ENCODE measurements at places on chromosomes 4 and X.

DNA sequence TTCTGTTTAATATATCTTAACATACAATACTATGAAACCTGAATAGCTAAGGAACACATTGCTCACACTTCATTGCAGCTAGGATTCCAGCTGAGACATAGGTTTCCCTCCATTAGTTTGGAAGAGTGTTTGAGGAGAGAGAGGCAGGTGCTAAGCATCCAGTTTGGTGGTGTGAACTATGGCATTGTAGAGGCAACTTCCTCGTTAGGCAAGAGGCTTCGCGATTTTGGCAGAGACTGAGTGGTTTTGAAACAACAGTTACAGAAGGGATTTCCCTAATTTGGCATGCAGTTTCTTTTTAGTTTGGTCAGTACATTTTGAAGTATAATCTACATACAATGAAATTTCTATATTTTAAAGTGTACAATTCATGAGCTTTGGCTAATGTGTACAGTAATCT is 117.1 kb upstream of the BMP3 start:
- no peak for DNase-seq

DNA sequence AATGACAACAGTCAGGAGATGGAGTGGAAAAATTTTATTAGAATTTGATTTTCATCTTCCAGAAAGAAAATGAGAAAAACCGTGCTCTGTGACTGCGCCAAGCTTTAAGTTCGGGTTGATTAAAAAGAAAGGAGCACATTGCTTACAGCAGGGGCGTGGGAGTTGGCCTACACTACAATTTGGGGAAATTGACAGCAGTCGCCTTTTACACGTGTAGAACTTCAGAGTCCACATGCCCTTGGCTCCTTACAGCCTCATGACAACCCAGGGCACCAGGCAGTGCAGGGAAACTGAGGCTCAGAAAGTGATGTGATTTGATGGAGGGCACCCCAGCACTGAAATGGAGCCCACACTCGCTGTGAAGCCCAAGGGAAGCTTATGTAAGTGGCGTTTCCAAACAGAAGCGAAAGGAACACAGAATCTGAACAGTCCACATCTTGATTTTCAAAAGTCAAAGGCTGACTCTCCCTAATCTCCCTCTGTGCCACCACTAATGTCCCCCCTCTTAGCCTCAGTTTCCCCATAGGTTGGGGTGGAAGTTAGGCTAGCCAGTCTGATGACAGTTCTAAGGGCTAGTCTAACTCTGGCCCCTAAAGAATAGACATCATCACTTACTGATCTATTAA is 5.5 kb downstream of the PPP2R2C start:
- no peak for DNase-seq

DNA sequence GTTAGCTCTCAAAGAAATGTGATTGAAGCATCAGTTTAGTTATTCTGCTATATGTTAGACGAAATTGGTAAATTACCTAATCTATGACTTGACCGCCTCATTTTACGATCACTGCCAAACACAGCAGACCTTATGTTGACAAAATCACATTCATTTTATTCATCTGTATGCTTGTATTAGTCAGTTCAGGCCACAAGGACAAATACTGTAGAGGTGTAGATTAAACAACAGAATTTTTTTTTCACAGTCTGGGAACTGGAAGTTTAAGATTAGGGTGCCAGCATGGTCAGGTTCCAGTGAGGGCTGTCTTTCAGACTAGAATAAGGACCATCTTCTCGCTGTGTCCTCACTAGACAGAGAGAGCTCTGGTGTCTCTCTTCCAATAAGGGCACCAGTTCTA is 177.1 kb downstream of the NWD2 start:
- no peak for DNase-seq

DNA sequence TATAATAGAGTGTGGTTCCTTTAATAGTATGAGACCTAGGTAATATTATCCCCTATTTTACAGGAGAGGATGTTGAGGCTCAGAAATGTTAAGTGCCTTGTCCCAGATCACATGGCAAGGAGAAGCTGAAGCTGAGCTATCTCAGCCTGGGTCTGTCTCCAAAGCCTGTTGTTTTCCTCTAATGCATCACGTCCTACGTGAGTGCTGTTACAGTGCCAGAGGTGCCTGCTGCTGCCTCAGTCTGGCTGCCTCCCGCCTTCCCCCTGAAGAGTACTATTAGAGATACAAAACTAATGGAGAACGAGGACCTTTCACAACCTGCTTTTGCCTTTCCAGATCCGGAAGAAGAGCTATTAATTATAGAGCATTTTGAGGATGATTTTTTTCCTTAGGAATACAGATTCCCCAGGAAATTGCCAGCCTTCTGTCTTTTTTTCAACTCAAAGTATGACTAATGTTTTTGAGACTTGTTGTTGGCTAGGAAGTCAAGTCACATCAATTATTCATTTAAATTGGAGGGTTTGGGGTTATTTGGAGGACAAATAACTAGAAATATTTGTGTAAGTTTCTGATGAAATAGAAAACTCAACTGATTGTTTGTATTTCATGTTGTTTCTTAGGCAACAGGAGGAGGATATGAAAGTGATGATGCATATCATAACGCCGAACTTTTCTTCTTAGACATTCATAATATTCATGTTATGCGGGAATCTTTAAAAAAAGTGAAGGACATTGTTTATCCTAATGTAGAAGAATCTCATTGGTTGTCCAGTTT is 43.9 kb upstream of the MTMR1 start:
- no peak for DNase-seq

- no peak for DNase-seq
These were observed 44.8 kb downstream of the SPANXN3 start for GRCh38 chrX:143472347-143472938.

DNA sequence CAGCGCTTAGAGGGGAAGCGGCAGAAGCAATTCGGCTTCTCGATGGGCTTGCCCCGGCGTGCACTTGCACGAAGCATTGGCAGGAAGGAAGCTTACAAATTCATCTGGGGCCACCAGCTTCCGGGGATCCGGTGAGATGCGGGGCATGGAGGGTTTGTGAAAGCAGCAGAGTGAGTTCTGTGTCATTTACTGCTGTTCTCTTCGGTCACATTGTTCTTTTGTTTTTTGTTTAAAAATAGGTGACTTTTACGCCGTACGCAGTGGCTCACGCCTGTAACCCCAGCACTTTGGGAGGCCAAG is 47.0 kb downstream of the ASMT start:
- no peak for DNase-seq

DNA sequence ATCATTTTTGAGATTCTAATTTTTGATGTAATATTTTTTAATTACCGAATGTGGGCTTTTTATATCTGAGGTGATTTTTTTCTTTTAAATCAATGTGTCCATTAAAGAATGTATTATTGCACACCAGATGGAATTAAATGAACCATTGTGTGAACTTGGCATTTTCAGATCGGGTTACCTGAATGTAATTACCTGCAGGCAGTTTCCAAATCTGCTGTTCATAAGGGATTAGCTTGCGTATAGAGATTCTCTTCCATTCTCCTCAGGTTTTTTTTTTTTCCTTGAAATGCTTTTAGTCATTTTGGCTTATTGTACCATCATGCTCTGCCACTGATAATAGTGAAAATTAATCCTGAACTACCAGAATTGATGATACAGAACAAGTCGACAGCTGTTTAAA is 511.5 kb upstream of the ATOH1 start:
- DNase-seq, result no peak
